NCI-H510A treated with DMSO at 0.1 percent for 48 hours (cell line): ENCODE measurements at places on chromosomes 13 and 19.

DNA sequence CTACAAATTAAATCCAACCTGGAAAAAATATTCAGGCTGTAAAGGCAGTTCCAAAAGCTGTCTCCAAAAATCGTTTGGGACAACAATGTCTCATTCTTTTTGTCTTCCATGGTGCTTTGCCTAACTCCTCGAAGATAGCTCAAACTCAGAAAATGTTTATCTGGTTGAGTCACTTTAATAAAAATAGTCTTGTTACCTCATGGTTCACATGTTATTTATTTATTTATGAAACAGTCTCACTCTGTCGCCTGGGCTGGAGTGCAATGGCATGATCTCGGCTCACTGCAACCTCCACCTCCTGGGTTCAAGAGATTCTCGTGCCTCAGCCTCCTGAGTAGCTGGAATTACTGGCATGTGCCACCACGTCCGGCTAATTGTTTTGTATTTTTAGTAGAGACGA lies 4.9 kb upstream of the BRD4 start:
- DNase-seq: no peak

DNA sequence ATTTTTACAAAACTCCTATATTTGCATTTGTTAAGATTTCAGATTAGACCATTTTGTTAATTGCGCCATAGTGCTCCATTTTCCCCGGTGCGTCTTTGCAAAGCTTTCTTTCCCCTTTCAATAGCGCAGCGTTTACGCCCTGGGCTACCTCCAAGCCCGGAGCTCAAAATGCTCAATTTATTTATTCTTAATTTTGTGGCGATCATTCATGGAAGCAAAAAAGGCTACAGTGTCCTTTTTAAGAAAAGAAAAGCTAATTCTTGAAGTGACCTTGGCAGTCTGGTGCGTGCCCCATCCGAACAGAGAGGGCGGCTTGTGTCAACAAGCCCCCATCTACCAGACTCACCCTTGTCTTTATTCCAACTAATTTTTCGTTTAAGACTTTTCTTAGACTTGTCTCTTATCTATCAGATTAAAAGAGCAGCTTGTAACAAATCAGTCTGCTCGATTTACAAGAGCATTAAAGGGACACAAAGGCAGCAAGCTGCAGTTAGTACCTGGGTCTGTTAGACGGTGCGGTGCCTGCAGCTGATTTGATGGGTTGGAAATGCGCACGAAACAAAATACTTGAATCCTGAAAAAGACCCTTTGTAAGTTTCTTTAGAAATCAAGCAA lies 30.1 kb downstream of the GSX1 start:
- DNase-seq: no peak

DNA sequence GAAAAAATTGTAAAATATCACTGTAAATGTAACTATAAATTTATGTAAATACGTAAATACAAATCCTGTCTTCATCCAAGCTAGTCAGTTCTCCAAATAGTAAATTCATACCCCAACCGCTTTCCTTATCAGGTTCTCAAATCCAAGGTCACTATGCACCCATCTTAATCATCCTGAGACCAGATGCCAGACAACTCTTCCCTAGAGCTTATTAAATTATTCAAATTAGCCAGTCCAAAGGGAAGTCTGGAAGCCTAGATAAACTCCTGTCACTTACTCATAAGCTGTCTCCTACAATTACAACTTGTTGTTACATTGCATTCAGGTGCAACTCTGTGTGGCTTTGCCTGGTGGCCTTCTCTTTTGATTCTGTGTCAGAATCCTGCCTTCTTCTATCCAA lies 836.1 kb upstream of the PCDH20 start:
- no peak for DNase-seq

DNA sequence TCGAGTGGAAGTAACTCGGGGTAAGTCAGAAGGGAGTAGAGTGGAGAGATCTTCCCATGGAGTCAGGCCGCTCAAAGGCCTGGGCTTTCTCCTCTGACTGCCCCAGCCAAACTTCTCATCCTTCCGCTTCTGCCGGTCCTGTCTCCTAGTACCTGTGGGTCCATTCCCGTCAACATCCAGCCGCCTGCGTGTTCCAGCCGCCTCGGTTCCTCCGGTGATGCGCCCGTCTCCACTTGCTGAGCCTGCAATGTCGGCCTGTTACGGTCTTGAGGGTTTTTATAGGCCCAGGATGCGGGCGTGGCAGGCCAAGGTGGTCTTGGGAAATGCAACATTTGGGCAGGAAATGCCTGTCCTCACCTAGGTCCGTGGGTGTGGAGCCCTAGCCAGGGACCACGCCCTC lies 38.3 kb downstream of the RASL11A start:
- no peak for DNase-seq

- no peak for DNase-seq
Observed at GRCh38 chr13:113151745-113152690, 6.4 kb upstream of the PROZ start.

DNA sequence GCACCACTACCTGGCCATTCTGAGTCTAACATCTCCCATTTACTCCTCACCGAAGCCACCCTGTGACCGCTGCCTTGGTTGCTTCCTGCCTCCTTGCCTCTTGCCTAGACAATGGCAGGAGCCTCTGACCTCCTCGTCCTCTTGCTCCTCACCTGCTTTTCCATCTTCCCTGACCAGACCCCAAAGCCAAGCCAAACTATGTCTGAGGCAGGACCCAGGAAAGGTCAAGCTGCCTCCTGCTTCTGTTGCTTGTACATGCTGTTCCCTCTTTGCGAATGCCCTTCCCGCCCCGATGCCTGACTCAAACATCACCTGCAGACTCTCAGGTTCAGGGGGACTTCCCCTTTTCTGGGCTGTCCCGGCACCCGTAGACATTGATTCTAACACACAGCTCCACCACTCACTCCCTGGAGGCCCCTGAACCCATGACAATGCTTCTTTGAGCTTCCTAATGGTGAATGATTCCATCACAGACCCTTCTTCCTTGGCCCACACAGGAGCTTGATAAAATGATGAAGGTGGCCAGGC lies 60.8 kb downstream of the F2RL3 start:
- DNase-seq: no peak

- no peak for DNase-seq
Observed at GRCh38 chr19:54883228-54883627, 9.2 kb downstream of the FCAR start.

DNA sequence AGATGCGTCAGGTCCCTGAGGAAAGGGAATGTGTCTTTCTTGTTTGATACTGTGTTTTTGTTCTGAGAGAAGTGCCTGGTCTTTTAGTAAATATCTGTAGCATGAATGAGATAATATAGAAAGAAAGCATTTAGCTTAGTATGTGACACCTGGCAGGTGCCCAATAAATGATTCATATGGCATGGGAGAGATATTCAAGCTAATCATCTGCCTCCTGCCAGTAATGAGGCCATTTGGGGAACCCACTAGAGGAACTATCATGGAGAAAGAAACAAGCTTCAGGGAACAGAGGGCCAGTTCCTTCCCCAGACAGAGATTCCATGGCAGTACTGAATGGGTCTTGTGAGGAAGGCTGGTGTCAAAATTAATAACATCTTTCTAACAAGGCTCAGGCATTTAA lies 603.9 kb downstream of the DCT start:
- no peak for DNase-seq

- no peak for DNase-seq
Observed at GRCh38 chr13:113771709-113772331, 12.8 kb downstream of the TMEM255B start.

DNA sequence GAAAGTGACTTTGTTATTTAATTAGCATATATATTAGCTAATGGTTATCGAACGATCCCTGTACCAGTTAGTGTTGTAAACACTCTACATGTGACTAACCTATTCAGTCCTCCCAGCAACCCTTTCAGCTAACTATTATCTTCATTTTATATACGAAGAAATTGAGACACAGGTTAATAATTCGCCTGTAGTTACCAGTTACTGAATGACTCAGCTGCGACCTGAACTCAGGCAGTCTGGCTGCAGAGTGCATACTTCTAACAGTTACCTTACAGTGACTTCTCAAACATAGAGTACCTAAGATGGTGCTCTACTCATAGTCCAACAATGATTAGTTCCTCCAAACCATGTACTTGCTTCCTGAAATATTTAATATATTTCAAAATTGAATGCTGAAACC lies 117.7 kb downstream of the FNDC3A start:
- no peak for DNase-seq

- no peak for DNase-seq
Observed at GRCh38 chr19:35318679-35319448, 10.1 kb upstream of the CD22 start.

GRCh38 chr13:100610391-100611347 lies 22.1 kb upstream of the GGACT start:
- DNase-seq: no peak

GRCh38 chr13:32262165-32262564 lies 53.0 kb downstream of the ZAR1L start:
- DNase-seq: no peak

- no peak for DNase-seq
Observed at GRCh38 chr13:33340631-33341030, 55.1 kb upstream of the STARD13 start.

DNA sequence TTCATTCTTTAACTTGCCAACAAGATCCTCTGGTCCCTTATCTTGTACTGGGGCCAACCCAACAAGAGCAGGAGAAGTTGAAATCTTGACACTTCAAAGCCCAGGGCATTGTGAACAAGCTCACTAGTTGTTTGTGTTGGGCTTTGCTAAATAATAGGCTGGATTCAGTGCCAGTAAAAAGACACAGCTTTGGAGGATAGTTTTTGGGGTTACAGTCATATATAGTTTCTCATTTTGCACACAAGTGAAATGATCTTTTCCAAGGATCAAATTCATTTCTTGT lies 30.3 kb upstream of the LRCH1 start:
- DNase-seq: no peak

GRCh38 chr13:94332359-94333096 lies 147.0 kb downstream of the DCT start:
- DNase-seq: no peak

- no peak for DNase-seq
Observed at GRCh38 chr19:12872255-12872654, 9.0 kb downstream of the DNASE2 start.

DNA sequence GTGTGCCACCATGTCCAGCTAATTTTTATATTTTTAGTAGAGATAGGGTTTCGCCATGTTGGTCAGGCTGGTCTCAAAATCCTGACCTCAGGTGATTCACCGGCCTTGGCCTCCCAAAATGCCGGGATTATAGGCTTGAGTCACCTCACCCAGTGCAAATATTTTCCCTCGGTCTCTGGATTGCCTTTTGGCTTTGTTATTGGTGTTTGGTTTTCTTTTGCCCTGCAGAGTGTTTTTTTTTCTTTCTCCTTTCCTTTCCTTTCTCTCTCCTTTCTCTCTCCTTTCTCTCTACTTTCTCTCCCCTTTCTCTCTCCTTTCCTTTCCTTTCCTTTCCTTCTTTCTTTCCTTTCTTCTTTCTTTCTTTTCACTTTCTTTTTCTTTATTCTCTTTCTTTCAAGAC lies 33.2 kb downstream of the KDM4B start:
- DNase-seq: no peak

DNA sequence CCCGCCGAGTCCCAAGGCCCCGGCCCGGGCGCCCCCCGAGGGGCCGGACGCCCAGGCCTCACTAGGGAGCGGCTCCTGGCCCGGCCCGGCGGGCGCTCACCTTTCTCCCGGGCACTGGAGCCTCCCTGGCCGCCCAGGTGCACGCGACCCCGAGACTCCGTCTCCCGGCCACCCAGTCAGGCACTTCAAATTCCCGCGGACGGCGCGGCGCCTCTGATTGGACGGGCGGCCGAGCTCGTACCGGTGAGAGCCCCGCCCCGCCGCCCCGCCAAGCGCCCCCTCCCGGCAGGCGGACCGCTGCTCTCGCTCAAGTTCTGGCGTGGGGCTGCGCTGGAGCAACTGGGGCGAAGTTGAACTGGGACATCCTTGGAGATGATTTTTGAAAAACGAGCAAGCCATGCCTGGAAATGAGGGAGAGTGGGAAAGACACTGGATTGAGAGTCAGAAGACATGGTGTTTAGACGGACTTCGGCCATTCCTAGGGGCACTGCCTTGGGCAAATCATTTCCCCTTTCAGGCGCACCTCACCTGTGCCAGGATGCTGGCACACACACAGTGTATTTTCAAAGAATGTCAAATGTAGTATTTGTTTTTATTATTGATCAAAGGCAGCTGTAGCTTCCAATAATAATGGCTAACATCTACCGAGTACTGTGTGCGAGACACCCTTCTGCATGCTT lies 485.3 kb downstream of the UQCRFS1 start:
- no peak for DNase-seq

DNA sequence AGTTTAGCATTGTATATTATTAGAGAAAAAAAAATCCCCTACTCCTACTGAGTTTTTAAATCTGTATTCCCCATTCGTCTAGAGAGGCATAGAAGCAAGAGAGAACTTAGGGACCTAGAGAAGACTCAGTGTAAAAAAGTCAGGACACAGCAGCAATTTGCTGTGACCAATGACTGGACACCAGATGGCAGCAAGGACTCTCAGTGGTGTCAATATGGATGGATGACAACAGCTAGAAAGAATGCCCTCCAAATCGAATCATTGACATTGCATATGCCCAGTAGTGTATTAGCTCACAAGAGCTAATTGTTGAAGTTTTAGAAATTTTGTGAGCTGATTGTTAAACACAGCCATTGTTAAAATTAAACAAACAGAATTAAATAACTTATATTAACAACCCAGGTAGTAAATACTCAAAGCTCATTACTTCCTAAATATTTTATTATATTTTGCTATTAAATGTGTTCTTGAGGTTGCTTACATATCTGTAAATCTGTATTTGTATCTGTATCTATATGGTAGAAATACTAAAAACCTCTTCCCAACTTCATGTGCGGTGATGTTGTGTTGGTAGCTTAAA lies 43.9 kb downstream of the SIAH3 start:
- DNase-seq: peak; percentile 21

DNA sequence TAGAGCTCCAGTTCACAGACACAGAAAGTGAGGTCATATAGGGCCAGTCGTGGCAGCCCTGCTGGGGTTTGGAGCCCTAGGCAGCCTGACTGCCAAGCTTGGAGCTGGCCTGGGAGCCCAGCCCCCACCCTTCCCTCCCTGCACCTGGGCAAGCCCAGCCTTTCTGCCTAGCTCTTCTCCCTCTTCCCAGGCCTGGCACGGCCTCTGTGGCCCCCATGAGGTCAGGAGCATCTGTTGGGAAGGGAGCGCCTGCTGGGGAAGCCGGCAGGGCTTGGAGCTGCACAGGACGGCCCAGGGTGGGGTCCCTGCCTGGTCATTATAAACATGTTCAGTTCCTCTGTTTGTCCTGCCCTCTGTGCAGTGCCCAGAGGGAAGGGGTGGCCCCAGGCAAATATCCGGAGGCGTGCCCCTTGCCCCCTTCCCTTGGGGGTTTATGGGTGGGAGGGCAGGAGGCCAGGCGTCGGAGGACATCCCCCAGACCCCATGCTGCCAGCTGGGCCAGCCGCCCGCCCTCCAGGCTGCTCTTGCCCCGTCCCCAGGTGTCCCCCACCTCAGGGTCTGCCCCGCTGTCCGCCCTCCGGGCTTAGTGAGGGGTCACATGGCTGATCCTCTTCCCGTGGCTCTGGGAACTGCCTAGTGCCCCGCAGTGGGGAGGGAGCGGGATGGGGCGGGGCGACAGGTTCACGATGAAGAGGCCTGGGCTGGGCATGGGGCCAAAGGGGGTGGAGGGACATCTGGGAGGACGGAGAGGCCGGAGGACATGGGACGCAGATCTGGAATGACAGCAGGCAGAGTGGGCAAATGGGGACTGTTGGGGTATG lies 30.0 kb upstream of the NCCRP1 start:
- peak; percentile 78 for DNase-seq

GRCh38 chr19:16374436-16374835 lies 49.8 kb downstream of the KLF2 start:
- no peak for DNase-seq
